Tibial nerve (tissue), 4 donors: ENCODE measurements at places on chromosomes 1 and 21. TPM values are rescaled to one million over a fixed set of nuclear protein-coding genes. Genes with fewer than 3 reads are reported as not detected.
A peak's percentile ranks its signal among the peaks of the same experiment; 100 is the strongest.

- no peaks in the 10 kb centered on the region for H3K36me3 ChIP-seq
- H3K27ac ChIP-seq, result no peak overlapping the region
- no peaks in the 10 kb centered on the region for H3K27me3 ChIP-seq
- H3K4me3 ChIP-seq, result no peak overlapping the region
Observed at GRCh38 chr1:26036756-26037281, 9.1 kb downstream of the SLC30A2 start.

DNA sequence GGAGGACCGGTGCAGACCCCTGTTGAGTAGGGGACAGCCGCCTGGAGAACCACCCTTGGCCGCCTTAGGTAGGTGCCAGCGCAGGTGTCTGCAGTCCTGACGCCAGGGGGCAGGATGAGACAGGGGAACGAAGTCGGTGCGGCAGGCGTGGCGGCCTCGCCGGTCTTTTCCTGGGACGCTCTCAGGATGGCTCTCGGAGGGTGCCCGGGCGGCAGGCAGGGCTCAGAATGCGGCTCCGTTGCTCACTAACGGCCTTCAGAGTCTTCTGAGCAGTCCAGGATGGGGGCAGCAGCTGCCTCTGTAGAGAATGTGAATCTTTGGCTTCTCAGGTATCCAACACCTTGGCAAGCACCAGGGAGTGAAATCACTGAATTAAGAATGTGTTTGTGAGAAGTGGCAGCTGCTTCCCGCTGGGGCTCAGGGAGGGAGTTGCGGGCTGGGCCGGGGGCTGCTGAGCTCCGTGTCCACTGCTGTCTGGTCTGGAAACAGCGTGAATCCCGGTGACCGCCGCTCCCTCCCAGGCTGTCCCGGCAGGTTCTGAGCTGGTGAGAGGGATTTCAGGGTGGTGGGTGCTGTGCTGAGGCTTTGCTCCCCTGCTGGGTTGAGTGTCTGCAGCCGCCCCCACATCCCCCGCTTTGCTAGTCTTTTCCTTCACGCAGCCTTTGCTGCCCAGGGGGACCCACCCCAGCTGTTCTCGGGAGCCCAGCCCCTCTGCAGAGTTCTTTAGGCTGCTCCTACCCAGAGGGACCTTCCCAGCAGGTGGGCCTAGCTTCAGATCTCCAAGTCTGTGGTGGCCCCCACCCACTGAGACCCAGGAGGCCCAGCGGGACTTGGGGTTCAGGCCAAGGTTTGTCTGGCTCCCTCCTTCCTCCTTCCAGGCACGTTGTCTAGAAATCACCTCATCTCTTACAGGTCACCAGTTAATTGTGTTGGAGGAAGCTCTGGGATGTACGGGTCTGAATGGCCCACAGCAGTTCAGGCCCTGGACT lies 11.1 kb upstream of the C1orf174 start:
- no peak overlapping the region for H3K27ac ChIP-seq
- peaks cover 25% of the 10 kb centered on the region for H3K27me3 ChIP-seq
- no peak for DNase-seq

DNA sequence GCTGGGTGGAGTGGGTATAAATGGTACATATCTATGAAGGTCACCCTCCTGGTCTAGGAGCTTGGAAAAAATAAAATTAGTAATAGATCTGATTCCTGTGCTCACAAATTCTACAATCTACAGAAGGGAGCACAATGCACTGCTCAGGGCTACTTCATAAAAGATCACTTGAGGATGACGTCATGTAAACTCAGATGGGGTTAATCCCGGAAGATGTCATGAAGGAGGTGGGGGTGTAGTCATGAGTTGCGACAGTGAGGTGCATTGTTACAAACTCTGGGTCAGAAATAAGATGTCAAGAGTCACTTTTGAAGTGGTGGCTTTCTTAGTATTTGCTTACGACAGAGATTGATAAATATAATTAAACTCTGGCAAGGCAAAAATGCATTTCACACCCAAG lies 68.2 kb downstream of the LHX9 start:
- DNase-seq, result no peak
- no peak overlapping the region for H3K4me3 ChIP-seq
- H3K36me3 ChIP-seq, result no peaks in the 10 kb centered on the region
- H3K4me1 ChIP-seq, result no peaks in the 10 kb centered on the region
- H3K27me3 ChIP-seq, result no peaks in the 10 kb centered on the region

- H3K4me1 ChIP-seq, result peaks cover 13% of the 10 kb centered on the region
- H3K36me3 ChIP-seq, result no peaks in the 10 kb centered on the region
- H3K4me3 ChIP-seq, result peak overlapping the region; percentile 38
- H3K27ac ChIP-seq, result peak overlapping the region; percentile 17
- peak; percentile 20 for DNase-seq
Observed at GRCh38 chr1:204828352-204828850, 42.3 kb upstream of the NFASC start.

EPHA10 gene
- total RNA-seq, result not detected

GRCh38 chr1:230938924-230939368 lies 39.7 kb downstream of the TTC13 start:
- H3K36me3 ChIP-seq, result peaks cover 33% of the 10 kb centered on the region
- no peak overlapping the region for H3K27ac ChIP-seq
- H3K4me3 ChIP-seq, result no peak overlapping the region

DNA sequence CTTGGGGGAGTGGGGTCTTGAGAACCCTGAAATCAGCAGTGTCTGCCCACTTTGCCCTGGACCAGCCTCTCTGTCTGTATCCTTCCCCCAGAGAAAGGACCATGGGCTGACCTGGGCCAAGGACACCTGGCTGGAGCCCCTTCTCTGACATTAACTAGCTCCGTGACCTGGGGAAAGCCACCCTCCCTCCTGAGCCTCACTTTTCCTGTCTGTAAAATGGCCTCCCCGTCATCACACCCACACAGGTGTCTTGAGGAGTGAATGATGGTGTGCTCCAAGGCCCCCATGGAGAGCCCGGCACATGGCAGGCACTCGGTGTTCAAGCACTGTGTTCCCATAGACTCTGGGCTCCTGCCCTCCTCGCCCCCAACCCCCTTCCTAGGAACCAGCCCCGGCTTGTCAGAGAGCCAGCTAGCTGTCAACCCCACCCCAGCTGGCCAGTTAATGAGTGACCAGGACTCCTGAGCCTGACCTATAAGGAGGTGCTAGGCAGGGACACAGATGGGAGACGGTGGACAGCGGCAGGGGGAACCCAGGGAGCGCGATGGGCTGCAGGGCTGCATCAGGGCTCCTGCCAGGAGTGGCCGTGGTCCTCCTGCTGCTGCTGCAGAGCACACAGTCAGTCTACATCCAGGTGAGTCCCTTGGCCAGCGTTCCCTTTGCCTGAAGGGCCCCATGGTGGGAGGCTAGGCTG lies at the start of gene GUCA2B:
Gene GUCA2B (plus strand): TSS at position 504 of the 694 bp plus-strand sequence. CDS start 41 bp downstream, at position 545.
- no peaks in the 10 kb centered on the region for H3K36me3 ChIP-seq
- DNase-seq, result no peak
- no peaks in the 10 kb centered on the region for H3K27me3 ChIP-seq
- no peaks in the 10 kb centered on the region for H3K4me1 ChIP-seq
- no peak within 1 kb of the TSS for H3K27ac ChIP-seq

GRCh38 chr1:96416111-96416595 lies 305.4 kb upstream of the PTBP2 start:
- no peaks in the 10 kb centered on the region for H3K4me1 ChIP-seq
- no peak overlapping the region for H3K4me3 ChIP-seq
- no peaks in the 10 kb centered on the region for H3K27me3 ChIP-seq
- H3K36me3 ChIP-seq, result no peaks in the 10 kb centered on the region
- peak; percentile 22 for DNase-seq
- H3K27ac ChIP-seq, result no peak overlapping the region

RHBDL2 gene
- total RNA-seq, result not detected

ACKR1 gene
- total RNA-seq, result 128 TPM

OLFML2B gene
- total RNA-seq, result 21.1 TPM

GRCh38 chr1:180385144-180385543 lies 117.2 kb downstream of the ACBD6 start:
- H3K4me1 ChIP-seq, result no peaks in the 10 kb centered on the region
- no peak for DNase-seq
- H3K4me3 ChIP-seq, result no peak overlapping the region
- H3K27ac ChIP-seq, result no peak overlapping the region
- no peaks in the 10 kb centered on the region for H3K36me3 ChIP-seq
